ENCODE measurements at places on chromosomes 4 and X.

DNA sequence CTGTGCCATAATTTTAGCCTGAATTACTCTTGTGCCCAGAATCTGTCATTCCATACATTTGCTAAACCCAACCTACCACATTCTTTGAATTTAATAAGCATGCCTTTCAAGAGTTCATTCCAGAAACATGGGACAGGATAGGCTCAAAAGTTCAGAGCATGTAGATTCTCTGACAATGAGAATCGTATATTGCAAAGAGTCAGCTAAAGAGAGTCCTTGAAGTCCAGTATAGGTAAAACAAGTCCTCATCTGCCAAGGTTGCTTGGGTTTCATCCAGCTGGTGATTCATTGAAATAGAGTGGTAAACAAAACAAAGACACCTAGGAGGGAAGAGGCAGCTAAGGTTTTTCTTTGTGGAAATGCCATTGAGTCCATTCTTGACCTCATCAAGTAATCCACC, 249.3 kb upstream of the DIPK2B start:
- no peaks in the 10 kb centered on the region for H3K4me1 ChIP-seq
- no peak overlapping the region for H3K4me3 ChIP-seq
- H3K27me3 ChIP-seq, result no peaks in the 10 kb centered on the region
- H3K36me3 ChIP-seq, result no peaks in the 10 kb centered on the region
- H3K27ac ChIP-seq, result no peak overlapping the region

DNA sequence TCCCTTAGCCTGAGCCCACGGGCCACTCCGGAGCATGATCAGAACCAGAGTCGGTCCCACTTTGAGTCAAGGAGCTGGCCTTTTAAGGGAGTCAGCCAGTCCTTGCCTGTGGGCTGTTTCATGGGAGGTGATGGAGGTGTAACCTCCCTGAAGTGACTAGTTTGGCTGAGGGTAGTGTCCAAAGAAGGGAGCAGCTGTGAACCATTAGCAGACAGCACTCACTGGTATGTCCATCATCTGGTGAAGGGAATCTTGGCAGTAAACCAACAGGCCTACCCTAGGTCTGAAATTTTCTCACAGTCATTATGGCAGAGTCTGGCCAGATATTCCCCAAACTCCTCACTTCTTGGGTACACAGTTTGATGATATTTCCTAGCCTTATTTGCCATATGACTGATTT, 12.3 kb upstream of the REPS2 start:
- no peak overlapping the region for H3K4me3 ChIP-seq
- no peaks in the 10 kb centered on the region for H3K27me3 ChIP-seq
- H3K27ac ChIP-seq, result no peak overlapping the region
- H3K36me3 ChIP-seq, result no peaks in the 10 kb centered on the region
- no peaks in the 10 kb centered on the region for H3K4me1 ChIP-seq
- no peak for DNase-seq

GRCh38 chr4:82099928-82100579, 273.7 kb downstream of the HNRNPD start:
- no peaks in the 10 kb centered on the region for H3K27me3 ChIP-seq
- H3K27ac ChIP-seq, result no peak overlapping the region
- DNase-seq, result no peak
- H3K4me1 ChIP-seq, result no peaks in the 10 kb centered on the region
- no peak overlapping the region for H3K4me3 ChIP-seq

DNA sequence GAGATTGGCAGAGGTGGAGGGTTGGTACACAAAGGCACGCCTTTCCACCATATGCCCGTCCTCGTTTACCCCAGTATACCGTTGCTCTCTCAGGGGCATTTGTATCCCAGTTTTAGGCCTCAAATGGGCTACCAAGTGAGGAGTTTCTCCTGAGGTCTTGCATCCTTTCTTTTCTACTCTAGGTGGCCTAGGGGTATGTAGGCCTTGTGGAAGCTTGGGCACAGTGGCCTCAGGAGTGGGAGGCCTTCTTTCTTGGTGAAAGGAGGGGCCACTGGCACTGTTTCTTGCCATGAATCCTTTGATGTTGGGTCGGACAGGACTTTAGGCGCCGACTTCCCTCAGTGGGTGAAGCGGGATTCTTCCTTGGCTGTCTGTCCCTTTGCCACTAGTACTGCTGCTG, 15.3 kb upstream of the MAGIX start:
- no peak overlapping the region for H3K27ac ChIP-seq
- no peaks in the 10 kb centered on the region for H3K36me3 ChIP-seq
- H3K27me3 ChIP-seq, result no peaks in the 10 kb centered on the region
- no peak overlapping the region for H3K4me3 ChIP-seq
- DNase-seq, result no peak

GRCh38 chr4:108763226-108763593, 357 bp upstream of the ETNPPL start:
- H3K4me3 ChIP-seq, result peak overlapping the region; percentile 15
- no peaks in the 10 kb centered on the region for H3K36me3 ChIP-seq
- H3K27me3 ChIP-seq, result peaks cover 79% of the 10 kb centered on the region
- DNase-seq, result no peak
- H3K4me1 ChIP-seq, result peaks cover 4% of the 10 kb centered on the region
- H3K27ac ChIP-seq, result no peak overlapping the region

GRCh38 chr4:104492183-104492771, 2.4 kb downstream of the CXXC4 start:
- H3K27ac ChIP-seq, result peak overlapping the region; percentile 69
- peaks cover 3% of the 10 kb centered on the region for H3K27me3 ChIP-seq
- DNase-seq, result no peak
- H3K4me3 ChIP-seq, result peak overlapping the region; percentile 46

GRCh38 chr4:145587088-145587754, 32.0 kb upstream of the MMAA start:
- H3K27ac ChIP-seq, result no peak overlapping the region
- H3K4me3 ChIP-seq, result no peak overlapping the region
- no peaks in the 10 kb centered on the region for H3K4me1 ChIP-seq
- DNase-seq, result no peak
- no peaks in the 10 kb centered on the region for H3K27me3 ChIP-seq
- H3K36me3 ChIP-seq, result no peaks in the 10 kb centered on the region

DNA sequence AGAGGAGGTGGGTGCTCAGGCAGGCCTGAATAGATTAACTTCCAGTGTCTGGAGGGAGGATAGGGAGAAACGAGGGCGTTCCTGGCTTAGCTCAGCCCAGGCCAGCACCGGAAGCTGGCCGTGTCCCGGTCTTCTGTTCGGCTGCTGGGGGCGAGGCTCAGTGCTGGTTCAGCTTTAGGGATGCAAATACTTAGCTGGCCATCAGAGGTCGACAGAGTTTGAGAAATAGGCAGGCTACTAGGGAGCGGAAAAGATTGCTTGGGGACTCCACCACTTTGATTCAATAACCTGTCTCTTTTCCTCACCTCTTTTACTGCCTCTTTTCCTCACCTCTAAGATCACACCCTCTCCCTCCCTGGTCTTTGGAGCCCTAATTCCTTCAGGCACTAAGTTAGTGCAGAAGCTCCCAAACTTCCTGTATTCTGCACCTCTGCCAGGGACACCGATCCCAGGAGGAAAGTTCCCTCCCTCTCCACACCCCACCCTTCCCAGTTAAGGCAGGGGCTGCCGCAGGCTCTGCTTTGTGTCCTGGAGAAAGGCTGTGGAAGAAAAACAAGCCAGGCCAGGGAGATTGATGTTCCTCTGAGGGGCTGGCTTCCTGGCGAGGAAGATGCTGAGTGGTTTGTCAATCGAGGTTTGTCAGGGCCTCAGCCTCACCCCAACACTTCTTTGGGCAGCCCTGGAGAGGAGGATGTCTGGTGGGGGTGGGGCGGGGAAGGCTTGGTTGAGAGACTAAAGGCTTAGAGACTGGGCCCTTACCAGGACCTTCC, 6.0 kb upstream of the EFNB1 start:
- no peaks in the 10 kb centered on the region for H3K4me1 ChIP-seq
- no peak for DNase-seq
- H3K36me3 ChIP-seq, result no peaks in the 10 kb centered on the region
- H3K4me3 ChIP-seq, result no peak overlapping the region
- H3K27ac ChIP-seq, result no peak overlapping the region

GRCh38 chr4:21202959-21203358, 502.7 kb downstream of the PACRGL start:
- no peaks in the 10 kb centered on the region for H3K27me3 ChIP-seq
- no peak overlapping the region for H3K27ac ChIP-seq
- H3K36me3 ChIP-seq, result no peaks in the 10 kb centered on the region
- no peak for DNase-seq
- no peaks in the 10 kb centered on the region for H3K4me1 ChIP-seq

DNA sequence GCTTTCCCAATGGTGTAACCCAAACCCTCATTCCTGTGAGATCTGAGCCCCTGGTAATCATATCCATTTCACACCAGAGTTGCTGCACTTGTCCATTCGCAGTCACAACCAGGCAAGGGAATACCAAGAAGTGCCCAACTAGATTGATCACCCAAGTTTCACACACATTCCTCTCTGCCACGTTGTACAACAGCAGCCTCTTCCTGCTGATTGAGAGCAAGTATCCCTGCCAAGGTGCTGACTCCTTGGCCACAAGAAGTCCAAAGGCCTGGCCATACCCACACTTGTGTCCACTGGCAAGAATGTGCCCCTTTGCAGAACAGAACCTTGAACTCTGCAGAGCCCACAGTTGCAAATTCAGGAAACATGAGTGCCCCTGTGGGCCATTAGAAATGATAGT, 6.5 kb upstream of the ACOT9 start:
- no peaks in the 10 kb centered on the region for H3K36me3 ChIP-seq
- no peaks in the 10 kb centered on the region for H3K4me1 ChIP-seq
- no peak for DNase-seq
- H3K27ac ChIP-seq, result no peak overlapping the region

DNA sequence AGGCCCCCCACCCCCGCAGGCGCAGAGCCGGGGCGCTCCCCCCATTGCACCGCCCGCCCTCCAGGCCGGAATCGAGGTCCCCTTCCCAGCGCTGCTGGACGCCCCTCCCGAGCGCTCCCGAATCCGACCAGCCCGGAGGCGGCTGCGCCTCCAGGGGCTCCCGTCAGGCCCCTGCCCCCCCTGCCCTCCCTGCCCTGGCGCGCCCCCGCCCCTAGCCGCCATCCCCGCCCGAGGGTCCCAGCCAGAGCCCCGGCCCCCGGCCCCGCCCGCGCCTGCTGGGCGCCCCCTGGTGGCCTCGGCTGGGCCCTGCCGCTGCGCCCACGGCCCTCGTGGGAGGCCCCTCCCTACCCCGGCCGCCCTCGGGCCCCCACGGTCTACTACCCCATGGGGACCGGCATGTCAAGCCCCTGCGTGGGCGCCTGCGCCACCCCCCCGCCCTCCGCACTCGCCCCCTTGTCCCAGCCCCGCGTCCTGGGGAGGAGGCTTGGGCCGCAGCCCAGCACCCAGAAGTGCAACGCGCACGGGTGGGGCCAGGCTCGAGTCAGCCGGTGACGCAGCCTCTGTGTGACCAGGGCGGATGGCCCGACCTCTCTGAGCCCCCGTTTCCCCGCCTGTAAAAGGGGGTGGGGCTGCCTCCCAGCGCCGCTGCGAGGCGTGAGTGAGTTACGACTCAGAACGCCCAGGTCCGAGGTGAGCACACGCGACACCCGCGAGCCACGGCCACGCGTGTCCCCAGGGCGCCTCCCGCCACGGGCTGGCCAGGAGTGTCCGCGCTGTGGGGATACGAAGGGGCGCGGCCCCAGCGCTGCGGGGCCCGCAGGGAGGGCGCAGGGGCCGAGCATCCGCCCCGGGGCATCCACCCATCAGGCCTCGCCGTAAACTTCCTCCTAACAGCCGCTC, 104.9 kb downstream of the FAM53A start:
- H3K36me3 ChIP-seq, result no peaks in the 10 kb centered on the region
- peak; percentile 93 for DNase-seq
- H3K27ac ChIP-seq, result peak overlapping the region; percentile 94
- H3K27me3 ChIP-seq, result no peaks in the 10 kb centered on the region

DNA sequence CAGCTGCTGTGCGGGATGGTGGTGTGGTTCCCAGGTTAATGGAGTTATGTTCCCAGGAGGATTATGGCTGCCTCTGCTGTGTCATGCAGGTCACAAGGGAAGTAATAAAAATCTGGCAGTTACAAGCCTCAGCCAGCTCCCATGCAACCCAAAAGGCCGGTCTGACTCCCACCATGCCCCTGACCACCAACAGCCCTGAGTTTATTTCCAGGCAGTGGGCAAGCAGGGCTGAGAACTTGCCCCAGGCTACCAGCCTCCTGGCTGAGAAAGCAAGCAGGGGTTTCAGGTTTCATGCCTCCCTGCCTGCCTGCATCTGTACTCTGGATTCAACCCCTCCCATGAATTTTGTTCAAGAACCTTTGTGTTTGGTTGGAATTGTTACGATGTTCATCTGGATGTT, 732.7 kb upstream of the POU3F4 start:
- H3K4me1 ChIP-seq, result no peaks in the 10 kb centered on the region
- no peaks in the 10 kb centered on the region for H3K27me3 ChIP-seq
- no peaks in the 10 kb centered on the region for H3K36me3 ChIP-seq
- no peak overlapping the region for H3K27ac ChIP-seq
- no peak for DNase-seq

- peak overlapping the region; percentile 72 for H3K27ac ChIP-seq
- peak overlapping the region; percentile 17 for H3K4me3 ChIP-seq
- DNase-seq, result no peak
- peaks cover 36% of the 10 kb centered on the region for H3K4me1 ChIP-seq
Measured at GRCh38 chr4:54225598-54226403, 3.3 kb upstream of the PDGFRA start.

DNA sequence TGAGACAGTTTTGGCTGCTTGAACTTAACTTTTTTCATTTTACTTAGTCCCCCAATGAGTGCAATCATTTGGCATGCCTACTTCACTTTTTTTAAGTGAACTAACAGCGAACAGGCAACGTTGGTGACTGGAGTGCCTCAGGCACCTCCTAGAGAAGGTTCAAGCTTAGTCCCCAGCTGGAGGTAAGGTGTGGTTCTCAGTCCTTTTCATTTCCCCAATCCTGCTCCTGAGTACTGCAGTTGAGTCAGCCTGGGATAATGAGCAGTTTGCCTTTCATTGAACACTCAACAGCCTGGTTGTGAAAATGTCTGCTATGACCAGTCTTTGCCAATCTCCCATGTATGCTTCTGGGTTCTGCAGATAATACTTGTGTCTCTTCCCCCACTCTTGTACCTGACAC, 109.5 kb downstream of the CDKL5 start:
- no peak overlapping the region for H3K27ac ChIP-seq
- H3K36me3 ChIP-seq, result no peaks in the 10 kb centered on the region
- no peaks in the 10 kb centered on the region for H3K27me3 ChIP-seq
- no peaks in the 10 kb centered on the region for H3K4me1 ChIP-seq

GRCh38 chrX:123422875-123423274, 238.8 kb downstream of the GRIA3 start:
- H3K4me1 ChIP-seq, result no peaks in the 10 kb centered on the region
- no peaks in the 10 kb centered on the region for H3K36me3 ChIP-seq

DNA sequence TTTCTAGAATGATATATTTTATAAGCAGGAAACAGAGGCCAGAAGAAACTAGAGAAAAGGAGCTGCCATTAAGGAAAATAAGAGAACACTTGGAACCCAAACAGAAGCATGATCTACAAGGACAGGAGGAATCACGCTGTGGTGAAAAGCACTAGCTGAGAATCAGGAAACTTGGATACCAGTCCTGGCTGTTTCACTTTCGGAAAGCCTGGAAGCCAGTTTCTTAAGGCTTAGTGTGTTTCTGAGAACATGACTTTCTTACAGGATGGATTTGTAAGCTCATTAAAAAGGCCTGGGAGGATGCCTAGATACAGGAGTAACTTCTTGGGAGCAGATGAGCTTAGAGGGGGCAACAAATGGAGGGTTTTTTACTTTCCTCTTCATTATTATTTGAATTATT, 36.9 kb downstream of the TLL1 start:
- no peak overlapping the region for H3K27ac ChIP-seq
- H3K4me1 ChIP-seq, result no peaks in the 10 kb centered on the region
- DNase-seq, result no peak
- no peaks in the 10 kb centered on the region for H3K36me3 ChIP-seq
